ENCODE measurements at places on chromosomes 1 and 21.

GRCh38 chr21:22297575-22297974 lies 1299.4 kb downstream of the NCAM2 start:
- DNase-seq: no peak

- DNase-seq: no peak
Measured at GRCh38 chr1:9352377-9353134, 59.9 kb downstream of the SPSB1 start.

GRCh38 chr1:231691618-231692259 lies 65.1 kb downstream of the DISC1 start:
- peak; percentile 45 for DNase-seq

GRCh38 chr1:194042736-194043135 lies 856.3 kb upstream of the B3GALT2 start:
- DNase-seq: no peak

GRCh38 chr1:180925471-180926051 lies 12.9 kb downstream of the KIAA1614 start:
- no peak for DNase-seq

GRCh38 chr1:85049735-85050166 lies 1.5 kb upstream of the MCOLN3 start:
- DNase-seq: no peak

GRCh38 chr1:195335541-195335940 lies 1272.7 kb downstream of the KCNT2 start:
- no peak for DNase-seq

- DNase-seq: no peak
Measured at GRCh38 chr1:41766041-41766440, 152.7 kb downstream of the HIVEP3 start.

GRCh38 chr1:59532102-59532501 lies 235.2 kb downstream of the FGGY start:
- DNase-seq: no peak

GRCh38 chr1:28322194-28322593 lies 6.6 kb upstream of the MED18 start:
- DNase-seq: no peak

- DNase-seq: peak; percentile 72
Measured at GRCh38 chr1:8439015-8439702, 121.2 kb downstream of the SLC45A1 start.

DNA sequence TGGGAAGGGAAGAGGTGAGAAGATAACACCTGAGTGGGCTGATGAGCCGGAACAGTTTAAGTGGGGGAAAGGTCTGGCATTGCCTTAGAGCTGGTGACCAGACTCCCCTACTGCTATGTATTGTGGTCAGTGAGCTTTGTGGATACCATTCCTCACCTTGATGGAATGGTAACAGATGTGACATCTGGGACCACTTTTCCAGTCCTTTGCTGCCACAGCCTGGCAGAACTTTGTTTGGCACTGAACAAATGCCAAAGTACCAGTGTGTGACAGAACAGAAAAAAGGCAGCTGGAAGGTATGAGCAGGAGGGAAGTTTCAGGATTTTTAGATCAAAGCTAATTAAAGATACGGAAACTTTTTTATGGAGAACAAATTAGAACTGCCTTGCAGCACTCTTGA lies 6.2 kb downstream of the MED8 start:
- no peak for DNase-seq

DNA sequence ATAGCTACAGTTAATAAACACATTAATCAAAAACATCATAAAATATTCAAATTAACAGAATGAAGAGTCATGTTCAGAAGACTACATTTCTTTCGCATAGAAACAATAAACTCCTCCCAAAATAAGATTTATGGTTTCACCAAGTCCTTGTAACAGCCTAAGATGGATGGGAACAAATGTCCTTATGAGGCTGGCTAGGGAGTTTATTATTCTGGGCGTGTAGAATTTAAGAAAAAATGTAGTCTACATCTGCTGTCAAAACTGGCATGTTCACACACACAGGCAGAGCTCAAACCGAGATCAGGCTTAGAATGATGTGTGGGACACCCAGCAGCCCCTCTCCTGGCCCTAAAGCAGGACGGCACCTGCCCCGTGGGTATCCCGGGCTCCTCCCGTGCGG lies 101.1 kb downstream of the NPHP4 start:
- no peak for DNase-seq

DNA sequence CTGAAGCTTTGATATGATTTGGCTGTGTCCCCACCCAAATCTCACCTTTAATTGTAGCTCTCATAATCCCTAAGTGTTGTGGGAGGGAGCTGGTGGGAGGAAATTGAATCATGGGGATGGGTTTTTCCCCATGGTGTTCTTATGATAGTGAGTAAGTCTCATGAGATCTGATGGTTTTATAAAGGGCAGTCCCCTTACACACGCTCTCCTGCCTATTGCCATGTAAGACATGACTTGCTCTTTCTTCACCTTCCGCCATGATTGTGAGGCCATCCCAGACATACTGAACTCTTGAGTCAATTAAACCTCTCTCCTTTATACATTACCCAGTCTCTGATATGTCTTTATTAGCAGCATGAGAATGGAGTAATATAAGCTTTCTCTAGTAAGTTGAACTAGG lies 261.9 kb downstream of the HLX start:
- no peak for DNase-seq

All from BE2C (cell line).